ENCODE measurements at places on chromosomes 7 and 10.

GRCh38 chr10:58590152-58590840 lies 77.6 kb downstream of the BICC1 start:
- DNase-seq, result no peak

GRCh38 chr7:50867034-50867356 lies 84.3 kb upstream of the GRB10 start:
- no peak for DNase-seq

- DNase-seq, result no peak
Measured at GRCh38 chr7:45443263-45443662, 130.9 kb upstream of the ADCY1 start.

DNA sequence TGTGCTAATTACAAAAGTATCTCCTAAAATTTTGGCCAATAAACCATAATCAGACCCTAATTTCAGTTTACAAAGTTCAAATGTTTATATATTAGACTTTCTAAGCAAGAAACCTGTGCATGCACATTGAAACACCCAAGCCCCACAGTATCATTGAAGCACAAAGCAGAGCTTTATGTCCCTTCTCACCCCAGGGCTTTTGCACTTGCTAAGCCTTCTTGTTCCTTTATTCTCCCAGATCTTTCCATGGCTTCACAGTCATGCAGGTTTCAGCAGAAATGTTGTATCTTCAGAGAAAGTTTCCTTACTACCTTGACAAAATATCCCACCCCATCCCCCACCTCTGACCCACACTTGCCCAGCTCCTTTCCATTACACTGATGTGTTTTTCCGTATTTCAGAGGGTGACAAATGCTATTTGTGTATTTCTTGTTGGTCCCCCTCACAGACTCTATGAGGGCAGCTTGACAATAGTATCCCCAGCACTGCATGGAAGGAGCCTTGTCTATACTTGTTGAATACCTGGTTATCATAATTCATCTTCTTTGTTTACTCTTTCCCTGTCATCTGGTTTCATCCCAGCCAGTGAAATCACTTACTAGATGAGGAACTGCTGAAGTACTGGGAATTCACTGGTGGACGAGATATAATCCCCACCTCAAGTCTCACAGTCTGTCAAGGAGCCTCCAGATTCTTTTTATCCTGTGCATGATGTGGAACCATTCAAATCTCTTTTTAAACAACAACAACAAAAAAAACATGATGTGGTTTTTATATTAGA lies 24.0 kb upstream of the PCGF5 start:
- no peak for DNase-seq

GRCh38 chr7:27110186-27111031 lies 7.9 kb upstream of the HOXA2 start:
- no peak for DNase-seq
